ENCODE measurements at places on chromosomes 3 and 15.

- no peak for DNase-seq
Observed at GRCh38 chr15:82934100-82934880, 18.2 kb downstream of the HOMER2 start.

- DNase-seq: no peak
Observed at GRCh38 chr3:25834346-25834745, 44.5 kb downstream of the OXSM start.

GRCh38 chr3:144317961-144318360 lies 346.3 kb downstream of the DIPK2A start:
- DNase-seq: no peak

GRCh38 chr15:57216288-57216687 lies 160.0 kb upstream of the CGNL1 start:
- DNase-seq: no peak

DNA sequence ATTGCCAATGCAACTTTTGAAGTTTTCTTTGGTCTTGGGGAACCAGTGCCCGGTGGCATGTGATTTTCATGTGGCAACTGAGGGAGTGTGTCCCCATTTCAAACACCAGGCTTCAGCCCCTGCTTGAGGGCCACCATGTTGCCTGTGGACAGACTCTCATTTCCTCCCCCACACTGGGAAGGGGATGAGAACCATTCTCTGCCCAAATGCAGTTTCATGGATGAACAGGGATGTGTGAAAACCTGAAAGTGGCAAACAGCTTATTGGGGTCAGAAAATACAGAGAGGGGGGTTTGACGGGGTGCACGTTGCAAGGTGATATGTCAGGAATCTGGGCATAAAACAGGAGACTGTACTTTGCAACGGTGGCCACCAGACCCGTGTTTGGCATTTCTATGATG lies 6.3 kb downstream of the FAM107A start:
- DNase-seq: no peak

GRCh38 chr3:122934251-122934650 lies 93.3 kb downstream of the SEMA5B start:
- no peak for DNase-seq

Data from stimulated activated CD8-positive, alpha-beta memory T cell treated with anti-CD3 and anti-CD28 coated beads, Interleukin-7, amount 100 ng/mL, for 1 hour (primary cell).